ENCODE measurements at places on chromosomes 7 and 10.

- no peak for DNase-seq
Observed at GRCh38 chr7:1546274-1546908, 9.6 kb downstream of the TMEM184A start.

DNA sequence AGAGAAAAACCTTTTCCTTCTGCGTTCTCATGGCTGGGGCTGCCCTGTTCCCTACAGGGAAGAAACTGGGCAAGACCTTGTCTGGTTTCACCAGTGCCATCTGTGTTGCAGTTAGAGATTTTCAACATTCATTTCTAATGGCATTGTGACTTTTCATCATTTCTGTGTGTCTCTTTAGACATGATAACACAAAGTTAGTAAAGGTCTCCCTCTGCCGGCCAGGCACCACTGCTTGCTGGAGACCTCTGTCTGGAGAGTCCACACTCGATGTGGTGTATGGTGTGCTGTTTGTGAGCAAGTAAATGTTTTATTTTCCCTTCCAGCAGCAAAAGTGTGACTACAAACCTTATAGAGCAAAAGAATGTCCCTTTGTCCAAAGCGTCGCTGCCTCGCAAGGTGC is 213.5 kb downstream of the PAXIP1 start:
- DNase-seq = peak; percentile 81

GRCh38 chr10:56927701-56928100 is 566.6 kb upstream of the ZWINT start:
- no peak for DNase-seq

DNA sequence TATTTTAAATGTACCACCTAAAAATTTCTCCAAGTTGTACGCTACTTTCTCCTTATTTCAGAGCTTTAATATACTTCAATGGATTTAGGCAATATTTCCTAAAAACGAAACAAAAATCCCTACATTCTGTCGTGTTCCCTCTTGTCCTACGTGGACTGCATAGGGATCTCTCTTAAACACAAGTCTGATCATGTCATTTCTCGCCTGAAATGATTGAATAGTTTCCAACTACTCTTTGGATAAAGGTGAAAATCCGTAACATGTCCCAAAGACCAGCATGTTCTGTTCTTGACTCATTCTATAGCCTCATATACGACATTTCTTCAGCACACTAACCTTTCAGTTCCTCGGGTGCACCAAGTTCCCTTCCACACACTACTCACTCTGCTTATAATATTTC is 17.7 kb upstream of the TPK1 start:
- no peak for DNase-seq

GRCh38 chr7:54664235-54665228 is 94.5 kb downstream of the SEC61G start:
- peak; percentile 49 for DNase-seq

- DNase-seq = no peak
Observed at GRCh38 chr7:28407651-28408050, 4.7 kb upstream of the CREB5 start.
